Activated T-cell treated with anti-CD3 and anti-CD28 coated beads, Interleukin-2, amount 50 U/mL, for 4 hours (primary cell): ENCODE measurements at places on chromosomes 7 and 10.

DNA sequence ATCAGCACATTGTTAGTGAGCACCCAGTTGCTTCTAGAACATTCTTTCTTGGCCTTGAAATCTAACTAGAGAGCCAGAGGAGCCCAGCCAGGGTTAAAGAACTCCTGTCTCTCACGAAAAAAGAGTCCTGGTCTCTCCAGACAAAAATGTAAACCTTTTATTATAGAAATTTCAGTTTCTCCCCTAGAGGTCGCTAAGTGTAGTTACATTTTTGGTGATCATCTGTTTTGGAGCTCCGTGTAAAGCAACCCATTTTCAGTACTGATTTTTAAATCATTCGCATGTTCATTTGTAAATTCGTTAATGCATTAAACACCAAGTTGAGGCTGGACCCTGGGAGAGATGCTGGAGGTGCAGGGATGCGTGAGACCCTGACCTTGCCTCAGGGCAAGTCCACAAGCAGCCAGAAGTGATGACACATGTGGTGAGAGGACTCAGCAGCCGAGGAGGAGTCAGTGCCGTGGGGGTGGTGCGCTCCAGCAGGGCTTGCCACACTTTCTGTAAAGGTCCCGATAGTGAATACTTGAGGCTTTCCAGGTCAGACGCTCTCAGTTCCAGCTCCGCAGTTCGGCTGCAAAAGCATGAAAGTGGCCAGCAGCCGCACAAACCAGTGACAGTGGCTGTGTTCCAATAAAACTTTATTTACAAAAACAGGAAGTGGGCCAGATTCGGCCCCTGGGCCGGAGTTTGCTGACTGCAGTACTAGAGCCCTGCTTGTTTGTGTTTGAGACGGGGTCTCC is 578.6 kb upstream of the FOXK1 start:
- DNase-seq: no peak

DNA sequence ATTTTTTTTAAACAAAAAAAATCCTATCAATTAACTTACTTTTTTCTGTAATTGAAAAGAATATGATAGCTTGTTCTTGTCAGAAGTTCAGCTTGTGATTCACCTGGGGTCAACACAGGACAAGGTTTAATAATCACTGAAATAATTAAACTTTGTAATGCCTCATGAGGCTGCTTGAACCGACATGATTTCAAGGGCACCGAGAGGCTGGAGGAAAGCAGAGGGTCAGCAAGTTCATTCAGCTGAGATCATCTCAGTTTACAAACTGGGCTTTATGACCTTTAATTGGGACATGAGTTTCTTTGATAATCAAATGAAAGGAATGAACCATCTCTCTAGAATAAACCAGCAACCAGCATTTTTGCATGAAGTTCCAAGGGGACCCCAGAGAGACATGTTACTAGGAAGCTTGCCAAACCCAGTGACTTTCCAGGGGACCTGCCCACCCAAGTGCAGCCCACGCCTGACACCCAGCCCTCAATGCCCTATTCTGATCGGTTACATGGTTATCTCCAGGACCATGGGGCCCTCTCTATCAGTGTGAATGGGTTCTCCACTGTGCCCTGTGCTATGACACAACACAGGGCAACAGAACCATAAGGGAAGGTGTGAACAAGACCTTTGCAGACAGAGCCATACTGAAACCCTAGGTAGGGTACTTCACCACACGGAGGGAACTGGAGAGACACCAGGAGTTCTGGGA is 7.8 kb upstream of the CYP3A4 start:
- DNase-seq: no peak

- no peak for DNase-seq
Observed at GRCh38 chr10:22218448-22218847, 633 bp upstream of the EBLN1 start.

- DNase-seq: no peak
Observed at GRCh38 chr10:29397221-29397620, 108.4 kb downstream of the LYZL1 start.

- DNase-seq: no peak
Observed at GRCh38 chr7:2824678-2825461, 19.2 kb downstream of the GNA12 start.

DNA sequence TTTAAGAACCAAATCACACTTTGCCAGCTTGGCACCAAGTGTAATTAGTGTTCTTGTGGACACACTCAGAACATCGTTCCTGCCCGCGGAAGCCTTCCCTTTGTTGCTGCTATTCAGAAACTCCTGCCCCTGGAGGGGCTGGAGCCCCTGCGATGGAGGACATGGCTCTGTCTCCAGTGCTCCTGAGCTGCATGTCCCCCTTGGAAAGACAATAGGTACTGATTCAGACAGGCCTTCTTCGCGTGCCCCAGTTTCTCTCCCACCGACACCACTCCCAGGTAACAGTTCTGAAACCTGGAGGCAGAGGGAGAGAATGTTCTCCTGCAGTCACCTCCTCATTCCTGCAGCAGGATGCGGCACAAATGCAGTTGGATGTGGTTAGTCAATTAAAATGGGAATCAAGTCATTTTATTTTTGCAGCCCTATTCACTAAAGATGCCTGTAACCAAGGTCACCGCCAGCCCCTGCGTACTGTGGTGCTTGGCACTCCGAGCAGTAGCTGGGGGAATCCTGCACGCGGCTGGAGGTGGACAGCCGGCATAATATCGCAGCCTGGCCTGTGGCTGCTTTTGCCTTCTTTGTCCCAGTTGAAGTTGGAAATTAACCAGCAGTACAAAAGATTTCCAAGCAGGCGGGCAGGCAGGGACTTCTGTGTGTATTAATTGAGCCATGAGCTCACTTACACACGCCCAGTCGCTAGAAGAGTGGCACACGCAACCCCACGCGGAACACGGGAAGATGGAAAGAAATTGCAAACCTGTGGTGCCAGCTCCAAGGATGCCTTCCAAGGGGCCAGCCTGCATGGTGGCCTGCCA is 205.7 kb downstream of the EBF3 start:
- DNase-seq: no peak

GRCh38 chr10:127496035-127496434 is 53.1 kb upstream of the NPS start:
- no peak for DNase-seq

DNA sequence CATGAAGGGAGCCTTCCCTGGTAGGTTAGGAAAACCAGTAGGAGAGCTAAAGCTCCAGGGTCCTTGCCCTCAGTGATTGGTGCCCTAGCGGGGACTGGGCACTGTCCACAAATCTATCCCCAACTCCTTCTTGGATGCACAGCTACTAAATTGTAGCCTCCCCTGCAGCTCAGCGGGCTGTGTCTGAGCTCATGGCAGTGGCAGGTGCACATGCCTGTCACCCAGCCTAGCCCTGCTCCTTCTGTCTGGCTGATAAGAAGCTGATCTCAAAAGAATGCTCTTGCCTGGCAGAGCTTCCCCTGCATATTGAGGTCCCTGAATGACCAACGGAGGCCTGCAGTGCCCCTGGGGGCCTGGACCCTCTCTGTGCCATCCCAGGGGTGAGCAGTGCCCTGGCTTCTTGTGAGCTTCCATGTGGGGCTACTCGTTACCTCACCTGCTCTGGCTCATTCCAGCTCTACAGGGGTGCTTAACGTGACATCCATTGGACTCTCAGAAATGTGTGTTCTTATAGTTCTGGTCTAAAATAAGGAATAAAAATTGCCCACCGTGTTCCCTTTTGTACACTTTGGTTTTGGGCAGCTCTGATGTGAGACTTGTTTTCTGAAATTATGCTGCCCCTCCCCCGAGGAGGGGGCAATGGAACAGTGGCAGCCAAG is 59.8 kb upstream of the ANTXRL start:
- DNase-seq: no peak

- no peak for DNase-seq
Observed at GRCh38 chr7:103113164-103113563, 35.7 kb downstream of the NAPEPLD start.

GRCh38 chr10:24645784-24646183 is 77.9 kb downstream of the ARHGAP21 start:
- no peak for DNase-seq

DNA sequence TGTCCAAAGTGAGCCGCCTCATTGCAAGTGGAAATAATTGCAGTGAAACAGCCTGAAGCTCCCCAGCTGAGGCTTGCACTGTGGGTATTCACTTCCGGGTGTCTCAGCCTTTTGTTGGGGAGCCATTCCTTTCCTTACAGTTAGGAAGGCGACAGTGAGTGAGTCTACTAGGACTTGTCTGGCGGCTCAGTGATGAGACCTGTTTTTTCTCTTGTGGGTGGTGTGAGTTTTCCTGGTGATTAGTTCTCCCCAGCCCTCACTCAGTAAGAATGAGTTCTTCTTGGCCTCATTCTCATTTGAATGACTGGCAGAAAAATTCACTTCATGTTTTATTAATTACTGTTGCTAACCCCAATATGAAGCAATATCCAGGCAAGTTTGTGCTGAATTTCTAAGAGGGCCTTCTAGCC is 2.6 kb downstream of the PGAM1 start:
- DNase-seq: peak; percentile 45

DNA sequence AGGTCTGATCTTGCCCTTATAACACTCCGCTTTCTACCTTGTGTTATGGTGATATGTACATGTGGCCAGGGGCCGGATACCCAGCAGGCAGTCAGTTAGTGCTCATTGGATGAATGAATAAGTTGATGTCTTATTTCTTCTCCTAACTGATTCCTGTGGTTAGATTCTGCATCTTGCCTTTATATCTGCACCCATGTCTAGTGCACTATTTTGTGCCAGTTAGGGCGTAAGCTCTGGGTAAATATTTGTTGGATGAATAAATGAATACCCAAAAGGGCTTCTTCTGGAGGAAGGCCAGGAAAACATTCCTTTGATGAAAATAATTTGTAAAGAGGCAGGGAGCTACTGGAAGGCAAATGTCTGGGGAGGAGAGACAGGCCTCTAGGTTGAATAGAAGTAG is 148.2 kb downstream of the CHN2 start:
- DNase-seq: no peak

- no peak for DNase-seq
Observed at GRCh38 chr7:130024390-130024789, 26.8 kb downstream of the ZC3HC1 start.

DNA sequence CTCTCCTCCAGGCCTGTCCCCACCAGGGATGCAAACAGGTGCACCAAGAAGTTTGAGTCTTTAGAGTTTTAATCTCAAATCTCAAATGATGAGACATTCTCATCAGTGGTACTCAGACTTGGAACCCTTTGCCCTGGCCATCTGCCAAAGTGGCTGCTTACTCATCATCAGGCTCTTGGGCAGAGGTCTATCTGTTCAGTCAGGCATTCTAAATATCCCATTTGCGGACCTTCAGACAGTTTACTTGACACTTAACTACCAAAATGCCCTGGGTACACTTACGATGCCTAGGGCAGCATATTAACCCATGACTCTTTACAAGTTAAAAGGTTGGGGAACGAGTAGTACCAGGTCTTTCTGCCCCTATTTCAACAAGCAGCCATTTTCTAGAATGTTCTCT is 61.2 kb upstream of the YAE1 start:
- no peak for DNase-seq

GRCh38 chr10:62127975-62128374 is 140.7 kb downstream of the RTKN2 start:
- DNase-seq: no peak

- DNase-seq: no peak
Observed at GRCh38 chr7:124784879-124785818, 19.6 kb upstream of the GPR37 start.

DNA sequence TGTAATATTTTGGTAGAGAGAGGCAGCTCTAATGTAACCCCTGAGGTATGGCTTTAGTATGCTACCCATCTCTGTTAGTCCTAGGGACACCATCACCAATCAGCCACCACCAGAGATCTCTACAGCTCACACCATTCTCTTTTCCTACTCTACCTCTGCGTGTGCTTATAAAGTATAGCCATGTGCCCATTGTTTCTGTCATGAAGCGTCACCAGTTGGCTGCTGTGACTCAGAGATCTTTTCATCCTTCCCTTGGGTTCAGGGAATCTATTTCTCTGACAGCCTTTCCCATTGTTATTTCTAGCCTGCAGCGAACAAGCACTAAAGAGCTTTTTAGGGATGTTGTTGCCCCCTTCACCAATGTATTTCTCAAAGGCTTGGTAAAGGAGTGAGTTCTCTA is 103.3 kb downstream of the TPST1 start:
- DNase-seq: no peak

DNA sequence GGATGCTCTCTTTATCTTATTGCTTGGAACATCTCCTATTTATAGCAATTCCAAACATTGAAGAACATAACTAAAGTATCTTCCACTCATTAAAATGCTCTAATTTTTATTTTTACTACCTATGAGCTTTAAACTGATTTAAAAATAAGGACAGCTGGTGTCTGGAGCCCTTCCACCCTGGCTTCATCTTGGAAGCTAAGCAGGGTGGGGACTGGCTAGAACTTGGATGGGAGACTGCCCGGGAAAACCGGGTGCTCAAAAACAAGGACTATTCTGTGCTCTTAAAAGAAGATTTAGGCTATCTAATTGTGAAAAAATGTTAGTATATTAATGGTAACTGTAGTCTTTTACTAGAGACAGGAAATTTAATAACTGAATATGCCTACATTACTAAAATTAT is 69.2 kb downstream of the ARMC3 start:
- DNase-seq: no peak

DNA sequence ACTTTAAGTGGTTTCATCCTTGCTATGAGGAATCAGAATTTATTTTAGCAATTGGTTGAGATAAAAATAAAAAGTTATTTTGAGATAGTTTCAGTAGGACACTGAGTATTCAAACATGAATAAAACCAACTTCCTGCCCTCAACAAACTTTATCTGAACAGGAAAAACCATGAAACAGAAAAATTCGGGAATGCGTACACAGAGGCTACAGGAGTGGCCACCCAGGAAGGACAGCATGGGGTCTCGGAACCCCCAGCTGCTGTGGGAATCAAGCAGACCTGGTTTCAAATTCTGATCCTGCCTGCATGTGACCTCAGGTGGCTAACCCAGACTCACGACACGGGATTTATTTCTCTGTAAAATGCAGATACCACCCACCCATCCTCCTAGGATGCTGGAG is 49.0 kb upstream of the GRID1 start:
- no peak for DNase-seq

GRCh38 chr7:92567460-92567859 is 22.7 kb downstream of the FAM133B start:
- DNase-seq: no peak

DNA sequence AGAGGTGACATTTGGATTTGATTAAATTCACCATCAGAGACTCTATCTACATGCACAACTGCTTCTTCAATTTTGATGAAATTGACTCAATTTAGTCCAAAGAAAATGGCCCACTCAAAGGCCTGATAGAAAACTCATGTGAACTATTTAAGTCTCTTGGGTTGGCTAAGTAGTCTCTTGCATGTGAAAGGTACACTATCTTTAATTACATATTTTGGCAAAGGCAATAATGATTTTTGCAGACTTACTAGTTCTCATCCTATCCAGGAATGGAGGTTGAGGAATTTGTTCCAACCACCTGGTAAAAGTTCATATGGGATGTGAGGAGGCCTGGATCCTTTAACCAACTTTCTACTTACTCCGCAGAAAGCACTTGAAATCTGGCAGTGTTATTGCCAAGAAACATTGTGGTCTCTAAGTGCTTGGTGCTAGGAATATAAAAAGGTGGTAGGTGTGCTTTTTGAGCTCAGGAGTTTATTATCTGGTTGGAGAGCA is 618.6 kb upstream of the MKI67 start:
- no peak for DNase-seq

- DNase-seq: no peak
Observed at GRCh38 chr10:98403812-98404504, 11.0 kb downstream of the PYROXD2 start.

GRCh38 chr10:21337171-21337792 is 188.2 kb downstream of the SKIDA1 start:
- no peak for DNase-seq
